ENCODE measurements at places on chromosomes 3 and 15. TPM values are rescaled to one million over a fixed set of nuclear protein-coding genes. Genes with fewer than 3 reads are reported as not detected.

The ERICH6 gene
- 0.06 TPM for total RNA-seq

The GREM1 gene
- not detected for total RNA-seq

The SLC2A2 gene
- total RNA-seq, result not detected

The GRM2 gene
- not detected for total RNA-seq

The PIAS1 gene
- 15.8 TPM for total RNA-seq

The GOLGA6L9 gene
- 0.37 TPM for total RNA-seq

The ALG1L2 gene
- not detected for total RNA-seq

The ACAD9 gene
- total RNA-seq, result 31.9 TPM

The ITGB5 gene
- total RNA-seq, result 223 TPM

The DUOXA2 gene
- total RNA-seq, result not detected

The BOC gene
- total RNA-seq, result 3.7 TPM

GRCh38 chr3:110989446-110989845, 82.2 kb upstream of the NECTIN3 start:
- no peak for DNase-seq

DNA sequence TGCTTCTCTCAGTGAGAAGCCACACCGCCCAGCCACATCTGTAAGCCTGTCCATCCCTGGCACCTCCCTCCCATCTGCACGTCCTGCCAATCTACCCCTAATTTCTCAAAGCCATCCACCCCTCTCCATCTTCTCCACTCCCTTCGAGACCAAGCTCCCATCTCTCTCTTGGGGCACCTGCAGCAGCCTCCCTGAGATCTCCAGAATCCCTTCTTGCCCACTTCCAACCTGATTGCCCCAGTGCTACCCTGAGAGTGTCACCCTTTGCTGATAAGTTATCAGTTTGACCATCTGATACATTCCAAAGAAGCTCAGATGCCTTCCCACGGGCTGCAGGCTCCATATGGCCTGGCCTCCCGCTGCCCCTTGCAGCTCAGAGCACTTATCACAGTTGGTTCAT, 496.1 kb downstream of the SHQ1 start:
- DNase-seq, result no peak

DNA sequence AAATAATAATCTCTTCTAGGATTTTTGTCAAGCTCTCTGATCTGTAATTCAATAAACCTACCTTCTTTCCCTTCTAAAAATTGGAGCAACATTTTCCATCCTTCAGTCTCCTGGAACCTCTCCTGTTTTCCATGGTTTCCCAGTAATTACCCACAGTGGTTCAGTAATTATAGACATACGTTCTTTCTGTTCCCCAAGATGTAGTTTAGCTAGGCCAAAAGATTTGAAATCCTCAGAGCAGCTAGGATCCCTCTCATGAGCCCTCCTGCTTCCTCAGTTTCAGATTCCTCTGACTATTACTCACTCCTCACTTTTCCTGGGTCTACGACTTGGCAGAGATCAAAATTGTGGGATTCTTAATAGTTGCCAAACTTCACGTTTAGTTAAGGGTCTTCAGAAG, 76.9 kb upstream of the IGSF10 start:
- DNase-seq, result no peak

DNA sequence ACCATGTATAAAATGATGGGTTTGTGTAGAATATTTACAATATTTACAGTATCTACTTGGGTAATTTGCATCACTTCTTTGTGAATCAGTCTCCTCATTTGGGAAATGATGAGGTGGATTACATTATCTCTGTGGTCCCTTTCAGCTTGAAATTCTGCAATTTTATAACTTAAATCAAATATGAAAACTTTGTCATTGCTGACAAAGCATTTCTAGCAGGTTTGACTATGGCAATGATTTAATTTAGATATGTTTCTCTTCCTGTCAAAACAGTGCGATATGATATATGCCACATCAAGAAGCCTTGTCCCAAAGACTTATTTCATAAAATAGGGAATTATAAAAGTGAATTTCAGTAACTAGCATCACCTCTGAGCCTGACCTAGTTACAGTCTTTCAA, 315.8 kb upstream of the MEIS2 start:
- DNase-seq, result no peak

DNA sequence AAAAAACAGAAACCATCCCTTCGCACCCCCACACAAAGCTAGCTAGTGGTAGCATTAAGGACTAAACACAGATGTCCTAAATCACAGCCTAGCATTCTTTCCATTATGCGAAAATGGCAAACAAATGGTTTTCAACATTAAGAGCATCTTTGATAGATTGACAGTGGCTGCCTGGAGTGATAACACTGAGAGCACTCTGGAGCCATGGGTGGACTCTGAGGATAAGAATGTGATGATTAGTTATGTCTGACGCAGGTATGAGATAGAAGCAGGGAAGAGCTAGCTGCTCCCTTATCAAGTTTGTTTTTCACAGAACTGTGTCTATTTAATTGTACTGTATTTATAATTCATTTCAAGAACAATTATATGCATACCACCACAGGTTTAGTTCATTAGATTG, 142.9 kb downstream of the PDZRN3 start:
- DNase-seq, result no peak

- no peak for DNase-seq
Observed at GRCh38 chr3:176757429-176757828, 439.9 kb downstream of the TBL1XR1 start.

- no peak for DNase-seq
Observed at GRCh38 chr3:176850498-176850897, 346.8 kb downstream of the TBL1XR1 start.

- no peak for DNase-seq
Observed at GRCh38 chr3:56838448-56838847, 36.7 kb upstream of the ARHGEF3 start.

GRCh38 chr3:139928708-139929505, 6.1 kb upstream of the CLSTN2 start:
- no peak for DNase-seq

DNA sequence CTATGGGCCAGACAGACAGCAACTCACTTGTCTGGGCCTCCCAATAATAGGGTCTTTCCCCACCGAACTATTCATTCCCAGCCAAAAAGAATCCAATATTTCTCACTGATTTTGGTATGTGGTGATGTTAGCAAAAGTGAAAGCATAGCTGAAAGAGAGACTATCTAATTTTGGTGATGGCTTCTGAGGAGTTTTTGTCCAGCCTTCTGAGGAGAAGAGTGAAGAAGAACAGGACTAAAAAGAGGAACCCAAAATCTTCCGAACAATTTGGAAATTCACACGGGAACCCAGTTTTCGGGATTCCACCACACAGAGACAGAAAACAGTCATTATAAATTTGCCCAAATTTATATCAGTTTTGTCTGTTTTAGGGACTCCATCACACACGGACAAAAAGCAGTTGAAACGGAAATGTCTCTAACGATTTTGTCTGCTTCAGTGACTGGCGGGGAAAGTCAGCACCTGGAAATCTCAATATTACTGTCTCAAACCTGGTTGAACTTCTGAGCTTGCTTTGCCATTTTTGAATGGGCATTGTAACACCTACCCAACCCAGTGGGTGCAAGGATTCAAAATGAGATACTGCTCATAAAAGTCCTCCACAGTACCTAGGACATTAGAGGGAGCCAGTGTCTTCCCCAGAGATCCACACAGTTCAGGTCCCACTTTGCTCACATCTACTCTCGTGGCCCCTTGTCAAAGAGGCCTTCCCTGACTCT, 9.1 kb downstream of the CD80 start:
- DNase-seq, result no peak

DNA sequence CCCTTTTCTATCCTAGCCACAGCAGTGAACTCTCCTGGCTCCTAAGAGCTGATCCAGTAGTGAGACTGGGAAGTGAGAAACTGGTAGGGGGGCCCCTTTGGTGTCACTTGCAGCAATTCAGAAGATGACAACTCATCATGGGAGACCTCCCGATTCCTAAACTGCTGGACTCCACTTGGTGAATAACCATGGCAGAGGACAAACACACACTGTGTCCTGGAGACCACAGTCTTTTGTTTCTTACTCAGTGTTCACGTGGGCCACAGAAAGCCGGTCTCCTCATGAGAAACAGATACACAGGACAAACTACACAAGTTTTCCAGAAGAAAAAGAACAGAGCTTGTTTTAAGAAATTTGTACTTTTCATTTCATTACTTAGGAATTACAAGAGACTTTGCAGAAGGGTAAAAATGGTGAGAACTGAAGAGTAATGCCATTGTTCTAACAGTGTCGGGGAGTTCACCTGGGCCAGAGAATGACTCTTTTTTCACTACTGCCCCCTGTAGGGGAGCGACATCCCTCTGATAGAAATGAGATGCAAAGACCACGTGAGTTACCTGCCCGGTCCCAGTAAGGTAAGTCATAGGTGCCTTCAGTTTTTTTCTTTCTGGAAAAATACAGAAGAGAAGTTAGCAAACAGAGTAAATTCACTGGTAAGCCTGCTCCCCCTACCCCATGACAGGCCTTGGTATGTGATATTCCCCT, 38.1 kb downstream of the ST3GAL6 start:
- DNase-seq, result no peak

- DNase-seq, result no peak
Observed at GRCh38 chr3:133649486-133650068, 12.2 kb downstream of the TOPBP1 start.
